Amniotic stem cell (primary cell): ENCODE measurements at places on chromosomes 11 and 22.

GRCh38 chr22:22836635-22837034, 51.0 kb upstream of the IGLL5 start:
- DNase-seq: no peak

DNA sequence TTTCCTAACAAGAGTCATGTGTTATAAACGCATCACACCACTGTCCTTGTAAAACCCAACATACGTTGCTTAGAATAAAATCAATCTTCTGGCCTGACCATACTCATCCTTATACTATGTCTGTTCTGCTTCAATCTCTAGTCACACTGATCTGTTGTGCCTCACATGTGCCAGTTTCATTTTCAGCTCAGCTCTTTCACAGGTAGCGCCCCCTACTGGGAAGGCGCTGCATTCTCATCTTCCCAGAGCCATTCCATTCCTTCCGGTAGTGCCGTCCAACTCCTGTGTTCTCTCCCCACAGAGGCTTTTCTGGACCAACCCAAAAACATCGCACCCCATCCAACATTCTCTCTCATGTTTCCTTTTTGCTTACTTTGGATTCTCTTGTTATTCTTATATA, 22.2 kb downstream of the CASP5 start:
- DNase-seq: no peak

GRCh38 chr11:76665921-76666351, 4.6 kb downstream of the LRRC32 start:
- no peak for DNase-seq

- DNase-seq: no peak
Observed at GRCh38 chr11:61353131-61354067, 8.3 kb downstream of the CYB561A3 start.

DNA sequence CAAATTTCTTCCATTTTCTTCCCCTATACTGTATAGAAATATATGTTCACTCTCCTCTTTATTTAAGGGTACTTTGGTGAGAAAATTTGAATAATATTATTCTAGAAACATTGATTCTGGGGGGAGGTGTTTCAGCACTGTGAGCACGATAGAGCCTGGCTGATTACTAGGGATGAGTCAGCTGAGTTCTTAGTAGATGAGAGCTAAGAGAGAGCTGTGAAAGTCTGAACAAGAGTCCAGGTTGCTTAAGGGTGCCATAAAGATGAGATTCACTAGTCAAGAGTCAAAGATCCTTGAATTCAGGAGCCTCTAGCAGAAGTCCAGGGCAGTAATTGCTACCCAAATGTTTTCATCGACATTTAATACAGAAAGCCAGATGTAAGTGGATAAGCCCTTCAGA, 756.6 kb upstream of the API5 start:
- DNase-seq: no peak

DNA sequence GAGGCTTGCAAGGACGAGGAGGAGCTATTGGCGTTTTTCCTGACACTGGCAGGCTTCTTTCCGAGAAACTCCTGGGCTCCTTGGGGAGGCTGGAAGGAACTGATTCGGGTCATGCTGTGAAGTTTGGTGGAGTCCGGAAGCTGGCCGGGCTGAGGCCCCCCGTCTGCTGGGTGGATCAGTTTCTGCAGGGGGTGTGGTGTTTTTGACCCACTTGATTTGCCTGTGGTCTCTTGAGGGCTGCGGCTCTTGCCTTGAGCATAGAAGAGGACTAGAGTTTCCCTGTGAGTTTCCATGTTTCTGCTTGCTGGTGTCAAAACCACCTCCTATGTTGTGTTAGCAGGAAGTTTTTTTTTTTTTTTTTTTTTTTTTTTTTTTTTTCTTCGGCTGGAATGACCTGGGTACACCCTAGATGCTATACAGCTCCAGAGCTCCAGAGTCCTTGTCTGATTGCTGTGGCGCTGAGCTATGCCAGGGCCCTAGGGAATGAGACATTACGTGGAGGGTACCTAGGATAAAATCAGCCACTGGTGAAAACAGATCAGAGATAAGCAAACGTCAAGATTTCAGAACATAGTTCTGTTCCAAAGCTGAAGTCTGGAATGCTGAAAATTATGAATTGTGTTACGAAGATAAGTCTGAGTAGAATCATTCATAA, 728 bp downstream of the TBC1D22A start:
- DNase-seq: no peak

DNA sequence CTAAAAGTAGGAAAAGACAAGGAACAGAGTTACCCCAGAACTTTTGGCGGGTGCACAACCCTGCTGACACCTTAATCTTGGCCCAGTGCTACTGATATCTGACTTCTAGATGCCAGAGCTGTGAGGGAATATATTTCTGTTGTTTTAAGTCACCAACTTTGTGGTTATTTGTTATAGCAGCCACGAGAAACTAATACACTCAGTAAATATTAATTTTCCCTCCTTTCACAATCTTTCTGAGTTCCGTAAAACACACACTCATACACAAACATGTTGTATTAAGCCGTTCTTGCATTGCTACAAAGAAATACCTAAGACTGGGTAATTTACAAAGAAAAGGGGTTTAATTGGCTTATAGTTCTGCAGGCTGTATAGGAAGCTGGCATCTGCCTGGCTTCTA, 16.1 kb upstream of the ZDHHC13 start:
- no peak for DNase-seq

DNA sequence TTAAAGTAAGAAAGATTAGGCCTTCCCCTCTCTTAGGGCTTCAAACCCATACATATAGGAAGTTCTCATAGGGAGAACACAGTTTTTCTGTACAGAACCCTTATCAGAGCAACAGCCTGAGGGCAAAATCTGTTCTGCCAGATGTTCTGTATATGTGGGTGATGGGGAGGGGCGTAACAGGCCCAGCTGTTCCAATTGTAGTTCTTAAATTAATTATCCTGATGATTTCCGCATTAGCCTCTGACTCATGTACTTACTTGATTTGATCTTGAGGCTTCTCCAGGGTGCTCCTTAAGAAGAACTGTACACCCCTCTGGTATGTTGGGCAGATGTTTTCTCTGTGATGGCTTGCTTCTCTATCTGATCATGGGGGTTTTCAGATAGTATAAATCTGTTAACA, 123.1 kb upstream of the C11orf87 start:
- no peak for DNase-seq

DNA sequence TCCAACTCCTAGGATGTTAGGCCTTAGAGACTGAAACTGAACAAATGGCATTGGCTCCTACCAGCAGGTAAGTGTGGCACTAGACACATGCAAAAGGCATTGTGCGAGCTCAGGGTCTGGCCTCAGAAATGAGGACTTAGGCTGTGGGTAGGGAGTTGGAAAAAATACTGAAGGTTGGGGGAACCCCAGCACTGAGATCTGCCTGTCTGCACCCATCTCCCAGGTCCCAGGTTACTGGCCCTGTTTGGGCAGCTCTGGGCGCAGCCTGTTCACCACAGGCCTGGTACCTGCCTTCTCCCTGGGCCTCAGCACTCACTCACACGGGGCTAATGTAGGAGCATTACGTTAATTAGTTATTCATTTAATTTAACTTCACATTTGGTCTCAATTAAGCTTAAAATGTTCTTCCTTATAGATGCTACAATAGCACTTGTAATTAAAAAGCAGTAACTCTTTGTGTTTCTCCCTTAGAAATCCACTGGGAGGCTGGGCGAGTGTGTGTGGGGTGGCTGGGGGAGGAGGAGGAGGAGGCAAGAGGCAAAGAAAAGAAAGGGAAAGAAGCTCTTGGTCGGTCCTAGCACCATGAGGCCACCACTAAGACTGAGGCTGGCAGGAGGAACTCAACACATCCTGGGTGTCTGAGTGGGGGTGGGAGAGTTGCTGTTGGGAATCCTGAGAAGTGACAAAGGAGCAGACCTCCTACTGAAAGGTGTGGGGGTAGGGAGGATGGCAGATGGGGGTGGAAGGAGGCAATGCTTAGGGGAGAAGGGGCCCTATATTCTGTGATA, 19.4 kb downstream of the TMEM218 start:
- DNase-seq: no peak

- no peak for DNase-seq
Observed at GRCh38 chr11:18768472-18768901, 23.1 kb downstream of the PTPN5 start.

GRCh38 chr22:22746963-22747933, 102.8 kb downstream of the GGTLC2 start:
- no peak for DNase-seq

- DNase-seq: no peak
Observed at GRCh38 chr11:11461473-11461872, 108.4 kb upstream of the CSNK2A3 start.

- DNase-seq: no peak
Observed at GRCh38 chr22:27406389-27406861, 395.1 kb downstream of the MN1 start.

GRCh38 chr11:75468534-75469340, 35.7 kb upstream of the KLHL35 start:
- DNase-seq: no peak

DNA sequence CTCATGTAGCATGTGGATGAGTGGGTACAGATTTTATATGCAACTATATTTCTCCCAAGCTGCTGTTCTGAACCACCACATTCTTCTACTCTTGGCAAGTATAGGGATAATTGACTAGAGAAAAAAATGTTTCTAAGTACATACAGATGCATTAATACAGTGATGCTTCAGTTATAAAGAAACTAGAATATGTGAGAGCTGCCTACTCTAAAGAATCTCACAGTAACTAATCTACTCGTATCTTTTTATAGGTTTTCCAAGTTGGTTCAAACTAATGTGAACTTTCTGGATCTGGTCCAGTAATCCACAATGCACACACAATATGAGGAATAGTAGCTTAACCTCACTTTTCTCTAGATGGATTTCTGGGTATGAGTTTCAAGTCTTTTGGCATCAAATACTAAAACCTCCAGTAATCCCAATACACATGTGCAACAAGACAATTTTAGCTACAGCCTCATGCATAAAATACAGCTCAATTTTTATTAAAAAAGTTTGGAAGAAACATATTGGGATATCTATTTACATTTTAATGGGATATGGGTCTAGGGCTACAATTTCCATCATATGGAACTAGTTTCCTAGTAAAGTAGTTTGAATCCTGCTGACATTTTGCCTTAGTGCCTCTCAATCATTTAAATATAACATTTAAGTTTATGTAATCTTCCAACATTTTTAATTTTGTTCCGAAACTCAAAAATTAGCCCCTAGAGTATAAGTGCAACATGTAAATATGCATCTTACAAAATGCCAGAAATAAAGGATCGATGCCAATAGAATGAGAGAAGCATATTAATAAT, 2209.7 kb downstream of the LRRC4C start:
- no peak for DNase-seq

- no peak for DNase-seq
Observed at GRCh38 chr11:14676068-14676467, 32.5 kb downstream of the PDE3B start.

GRCh38 chr11:47270331-47271271, 668 bp downstream of the MADD start:
- no peak for DNase-seq

GRCh38 chr11:7603031-7603781, 70.1 kb downstream of the CYB5R2 start:
- no peak for DNase-seq

- DNase-seq: no peak
Observed at GRCh38 chr11:64449381-64450167, 90.6 kb downstream of the RPS6KA4 start.

DNA sequence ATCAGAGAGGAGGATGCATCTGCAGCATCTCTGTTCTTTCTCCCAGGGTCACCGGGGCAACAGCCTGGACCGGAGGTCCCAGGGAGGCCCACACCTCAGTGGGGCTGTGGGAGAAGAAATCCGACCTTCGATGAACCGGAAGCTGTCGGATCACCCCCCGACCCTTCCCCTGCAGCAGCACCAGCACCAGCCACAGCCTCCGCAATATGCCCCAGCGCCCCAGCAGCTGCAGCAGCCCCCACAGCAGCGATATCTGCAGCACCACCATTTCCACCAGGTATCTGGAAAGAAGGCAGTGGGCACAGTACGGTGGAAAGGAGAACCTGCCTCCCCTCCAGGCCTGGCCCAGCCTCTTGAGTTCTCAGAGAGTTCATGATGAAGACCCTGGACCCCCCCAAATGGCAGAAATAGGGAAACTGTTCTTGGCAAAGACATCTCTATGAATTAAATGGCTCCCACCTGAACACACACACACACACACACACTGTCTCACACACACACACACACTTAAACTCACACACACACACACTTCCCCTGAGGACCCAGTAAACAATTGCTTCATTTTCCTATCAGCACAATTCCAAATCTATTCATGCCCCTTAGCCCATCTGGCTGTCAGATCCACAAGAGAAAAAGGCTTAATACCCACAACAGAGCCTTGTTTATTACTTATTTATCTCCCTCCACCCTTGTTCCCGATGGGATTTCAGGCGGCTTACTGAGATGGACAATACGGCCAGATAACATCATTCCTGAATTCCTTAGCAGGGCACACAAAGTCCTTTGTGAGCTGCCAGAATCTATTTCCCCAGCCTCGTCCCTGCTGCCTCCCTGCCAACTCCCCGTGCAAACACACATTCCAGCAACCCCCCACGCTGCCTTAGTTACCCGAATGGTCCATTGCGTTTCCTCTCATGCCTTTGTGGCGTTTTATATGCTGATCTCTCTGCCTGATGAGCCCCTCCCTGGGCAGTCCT, 8.1 kb downstream of the TMA7B start:
- no peak for DNase-seq
